ENCODE measurements at places on chromosomes 1 and 21.

GRCh38 chr1:212593821-212594251, 14.7 kb upstream of the ATF3 start:
- no peak for DNase-seq

GRCh38 chr1:221783437-221783836, 41.5 kb upstream of the DUSP10 start:
- no peak for DNase-seq

DNA sequence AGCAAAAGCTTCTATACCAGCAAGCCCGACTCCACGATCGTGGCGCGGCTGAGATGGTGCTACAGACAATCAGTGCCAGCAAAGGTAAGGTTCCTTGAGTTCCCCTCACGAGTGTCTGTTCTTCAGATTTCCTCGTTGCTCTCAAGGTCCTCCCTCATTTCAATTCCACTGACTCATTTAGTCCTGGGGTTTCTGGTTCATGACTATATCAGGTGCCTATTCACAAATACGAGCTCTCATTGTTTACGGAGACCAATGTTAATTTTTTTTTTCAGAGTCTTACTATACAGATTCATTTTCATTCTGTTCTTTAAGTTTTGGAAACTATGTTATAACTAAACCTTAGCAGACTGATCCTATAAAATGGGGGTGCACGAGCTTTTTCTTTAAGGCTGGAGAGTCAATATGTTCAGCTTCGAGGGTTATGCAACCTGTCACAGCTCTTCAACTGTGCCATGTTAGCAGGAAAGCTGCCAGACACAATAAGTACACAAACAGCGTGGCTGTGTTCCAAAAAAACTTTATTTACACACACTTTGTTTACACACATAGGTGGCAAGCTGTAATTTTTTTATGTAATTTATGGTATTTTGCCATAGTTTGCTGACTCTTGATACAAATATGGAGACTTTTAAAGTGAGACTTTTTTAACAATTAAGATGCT, 134.3 kb downstream of the ZP4 start:
- no peak for DNase-seq

DNA sequence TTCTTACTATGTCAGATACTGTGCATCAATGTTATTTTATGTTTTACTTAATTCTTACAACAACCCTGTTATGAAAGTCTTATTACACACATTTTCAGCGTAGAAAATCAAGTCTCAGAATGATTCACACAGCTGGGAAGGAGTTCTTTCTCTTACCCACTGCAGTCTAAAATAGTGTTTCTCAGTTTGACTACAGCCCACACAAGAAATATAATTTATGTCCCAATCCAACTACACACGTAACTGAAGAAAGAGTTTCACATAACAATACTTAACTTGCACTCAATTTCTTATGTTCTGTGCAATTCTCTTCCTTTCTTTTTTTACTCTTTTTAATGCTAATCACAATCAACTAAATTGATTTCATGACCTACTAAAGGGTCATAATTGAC, 252.8 kb upstream of the ADGRL2 start:
- DNase-seq = no peak

- no peak for DNase-seq
Measured at GRCh38 chr1:214029796-214030195, 42.0 kb downstream of the PROX1 start.

DNA sequence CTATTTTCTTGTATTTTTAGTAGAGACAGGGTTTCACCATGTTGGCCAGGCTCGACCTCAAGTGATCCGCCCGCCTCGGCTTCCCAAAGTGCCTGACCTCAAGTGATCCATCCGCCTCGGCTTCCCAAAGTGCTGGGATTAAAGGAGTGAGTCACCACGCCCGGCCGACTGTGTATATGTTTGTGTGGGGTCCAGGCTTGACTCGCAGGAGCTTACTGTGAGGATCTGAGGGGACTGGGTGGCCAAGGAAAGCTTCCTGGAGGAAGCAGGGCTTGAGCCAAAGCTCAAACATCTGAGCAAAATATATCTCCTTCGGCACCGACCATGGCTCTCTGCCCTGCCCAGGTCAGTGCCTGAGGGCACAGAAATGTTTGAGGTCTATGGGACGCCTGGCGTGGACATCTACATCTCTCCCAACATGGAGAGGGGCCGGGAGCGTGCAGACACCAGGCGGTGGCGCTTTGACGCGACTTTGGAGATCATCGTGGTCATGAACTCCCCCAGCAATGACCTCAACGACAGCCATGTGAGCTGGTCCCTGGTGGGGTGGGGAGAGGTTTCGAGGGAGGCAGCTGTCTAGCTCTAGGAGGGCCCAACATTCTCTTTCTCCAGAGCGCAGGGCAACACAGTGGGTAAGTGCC, 10.5 kb downstream of the PADI3 start:
- no peak for DNase-seq

DNA sequence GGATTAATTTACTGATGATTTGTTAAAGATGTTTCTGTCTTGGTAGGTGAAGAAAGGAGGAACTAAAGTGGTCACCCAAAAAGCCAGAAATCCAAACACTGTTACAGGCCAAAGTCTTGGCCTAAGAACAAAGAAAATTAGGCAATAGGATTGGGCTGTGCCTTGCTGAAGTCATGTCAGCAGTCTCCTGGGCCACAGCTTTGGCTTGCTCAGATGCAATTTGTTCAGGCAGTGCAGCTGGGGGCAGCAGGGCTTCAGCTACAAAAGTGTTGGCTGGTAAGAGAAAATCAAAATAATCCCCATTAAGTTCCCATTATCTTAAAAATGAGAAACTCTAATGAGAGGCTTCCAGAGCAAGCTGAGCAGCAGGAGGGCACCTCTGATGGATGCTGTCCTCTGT, 14.0 kb upstream of the RAP1A start:
- DNase-seq = no peak
